ENCODE measurements at places on chromosomes 4 and X. TPM values are rescaled to one million over a fixed set of nuclear protein-coding genes. Genes with fewer than 3 reads are reported as not detected.
A peak's percentile ranks its signal among the peaks of the same experiment; 100 is the strongest.

DNA sequence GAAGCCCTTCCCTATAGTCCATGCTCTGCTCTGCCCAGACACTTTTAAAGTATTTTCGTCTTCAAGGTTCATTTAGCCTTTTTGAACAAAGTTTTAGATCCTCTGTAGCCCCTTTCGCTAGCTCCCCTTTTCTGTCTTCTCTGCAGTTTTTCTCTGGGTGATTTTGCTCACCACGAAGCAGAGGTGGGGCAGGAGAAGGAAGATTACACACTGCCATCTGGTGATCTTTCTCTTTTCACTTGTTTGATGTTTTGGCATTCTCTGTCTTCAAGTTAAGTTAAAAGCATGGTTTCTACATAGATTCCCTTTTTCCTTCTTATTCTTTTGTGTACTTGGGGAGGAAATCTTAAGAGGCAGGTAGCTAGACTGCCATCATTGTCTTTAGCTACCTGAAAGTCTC is 43.9 kb downstream of the CC2D2A start:
- no peak overlapping the region for H3K4me3 ChIP-seq
- no peaks in the 10 kb centered on the region for H3K27me3 ChIP-seq
- H3K27ac ChIP-seq: no peak overlapping the region

The NDNF gene
- 11.6 TPM for total RNA-seq

The CEP135 gene
- 4.0 TPM for total RNA-seq

GRCh38 chr4:39045827-39046221 is 13.6 kb upstream of the TMEM156 start:
- H3K4me3 ChIP-seq: peak overlapping the region; percentile 97
- H3K27ac ChIP-seq: peak overlapping the region; percentile 94
- H3K4me1 ChIP-seq: peaks cover 67% of the 10 kb centered on the region
- no peak for DNase-seq
- no peaks in the 10 kb centered on the region for H3K36me3 ChIP-seq
- H3K27me3 ChIP-seq: no peaks in the 10 kb centered on the region

DNA sequence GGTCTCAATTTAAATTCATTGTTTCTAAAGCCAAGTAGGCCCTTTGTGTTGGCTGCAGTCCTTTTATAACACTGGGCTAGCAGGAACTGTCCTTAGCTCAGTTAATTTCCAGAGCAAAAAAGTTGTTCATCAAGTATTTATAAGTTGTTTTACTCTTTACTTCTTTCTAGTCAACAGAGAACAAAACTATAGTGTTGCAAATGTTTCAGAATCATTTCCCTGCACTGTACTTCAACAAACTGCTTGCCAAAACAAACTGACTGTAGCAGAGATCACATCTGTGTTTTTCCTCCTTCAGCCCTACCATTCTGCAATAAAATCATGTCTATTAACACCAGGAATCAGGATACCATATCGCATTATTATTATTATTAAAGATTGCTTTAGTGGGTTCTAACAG is 168.5 kb upstream of the SH3RF1 start:
- no peak for DNase-seq
- peaks cover 4% of the 10 kb centered on the region for H3K36me3 ChIP-seq
- H3K4me3 ChIP-seq: no peak overlapping the region
- peaks cover 8% of the 10 kb centered on the region for H3K4me1 ChIP-seq
- H3K27me3 ChIP-seq: no peaks in the 10 kb centered on the region

- no peak overlapping the region for H3K27ac ChIP-seq
- H3K4me1 ChIP-seq: peaks cover 4% of the 10 kb centered on the region
- peaks cover 1% of the 10 kb centered on the region for H3K27me3 ChIP-seq
- no peak for DNase-seq
- H3K36me3 ChIP-seq: no peaks in the 10 kb centered on the region
These were observed 5.3 kb downstream of the SOWAHB start for GRCh38 chr4:76892601-76893000.

The EDA2R gene
- 5.2 TPM for total RNA-seq

The NBDY gene
- total RNA-seq: 11.8 TPM

The DCHS2 gene
- total RNA-seq: 3.0 TPM

DNA sequence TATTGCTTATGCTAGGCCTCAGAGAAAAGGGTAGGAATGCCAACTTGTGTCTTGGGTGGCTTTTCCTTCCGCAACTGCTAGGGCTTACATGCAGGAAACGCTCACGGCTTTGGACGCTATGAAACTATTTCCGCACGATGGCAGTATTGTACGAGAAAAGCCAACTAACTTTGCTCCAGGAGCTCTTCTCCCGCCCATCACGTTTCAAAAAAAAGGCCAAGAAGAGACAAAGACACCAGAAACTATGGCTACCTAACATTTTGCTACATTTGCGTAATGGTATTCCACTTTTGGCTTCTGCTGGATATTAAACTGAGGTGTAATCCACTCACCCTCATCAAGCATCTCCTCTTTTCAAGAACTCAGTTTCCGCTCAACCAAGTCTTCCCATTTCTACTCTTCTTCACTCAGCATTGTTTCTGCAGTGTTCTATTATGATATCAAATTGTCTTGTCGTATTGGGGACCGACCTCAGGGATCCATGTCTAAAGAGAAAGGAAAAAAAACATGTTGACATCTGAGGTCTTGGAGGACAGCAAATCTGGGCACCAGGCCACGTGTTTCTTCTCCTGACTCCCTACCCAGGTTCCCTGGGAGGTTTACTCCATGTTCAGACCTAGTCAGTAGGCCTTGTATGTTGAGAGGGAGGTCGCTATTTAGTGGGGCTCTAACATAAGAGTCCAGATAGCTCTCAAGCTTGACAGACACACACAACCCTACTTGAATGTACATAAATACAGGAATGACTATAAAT is 239.4 kb upstream of the STK26 start:
- no peaks in the 10 kb centered on the region for H3K4me1 ChIP-seq
- H3K27me3 ChIP-seq: no peaks in the 10 kb centered on the region
- H3K27ac ChIP-seq: no peak overlapping the region
- DNase-seq: no peak
- no peaks in the 10 kb centered on the region for H3K36me3 ChIP-seq

DNA sequence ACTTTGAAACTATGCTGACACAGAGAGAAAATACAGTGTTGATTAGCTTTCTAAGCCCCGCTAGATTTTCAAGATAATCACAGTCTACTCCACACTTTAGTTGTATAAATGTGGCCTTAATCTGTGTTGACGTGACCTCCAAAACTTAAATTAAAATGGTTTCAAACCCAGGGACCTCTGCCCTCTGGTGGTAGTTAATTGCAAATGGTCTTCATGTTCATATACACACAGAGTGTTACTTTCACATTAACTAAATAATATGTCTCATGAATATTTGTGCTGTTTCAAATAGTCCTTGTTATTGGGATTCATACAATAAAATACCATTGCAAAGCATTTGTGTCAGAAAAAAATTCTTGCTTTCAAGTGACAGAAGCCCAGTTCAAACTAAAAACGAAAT is 64.3 kb downstream of the TASL start:
- no peak overlapping the region for H3K27ac ChIP-seq
- H3K36me3 ChIP-seq: no peaks in the 10 kb centered on the region
- H3K27me3 ChIP-seq: no peaks in the 10 kb centered on the region
- no peak overlapping the region for H3K4me3 ChIP-seq
- H3K4me1 ChIP-seq: no peaks in the 10 kb centered on the region

The ARSJ gene
- total RNA-seq: 26.0 TPM

GRCh38 chr4:150875367-150875766 is 139.7 kb downstream of the LRBA start:
- H3K4me1 ChIP-seq: no peaks in the 10 kb centered on the region
- H3K4me3 ChIP-seq: no peak overlapping the region
- no peaks in the 10 kb centered on the region for H3K36me3 ChIP-seq
- H3K27ac ChIP-seq: no peak overlapping the region
- no peaks in the 10 kb centered on the region for H3K27me3 ChIP-seq
- DNase-seq: no peak

GRCh38 chr4:84503495-84504437 is 4.7 kb upstream of the NKX6-1 start:
- peaks cover 12% of the 10 kb centered on the region for H3K4me1 ChIP-seq
- no peak for DNase-seq
- H3K27ac ChIP-seq: peak overlapping the region; percentile 96
- no peaks in the 10 kb centered on the region for H3K36me3 ChIP-seq
- H3K27me3 ChIP-seq: peaks cover 46% of the 10 kb centered on the region

- H3K27me3 ChIP-seq: no peaks in the 10 kb centered on the region
- no peak for DNase-seq
- H3K4me1 ChIP-seq: peaks cover 46% of the 10 kb centered on the region
- no peak overlapping the region for H3K27ac ChIP-seq
These were observed 313.0 kb downstream of the ARHGAP10 start for GRCh38 chr4:148044912-148045352.

GRCh38 chr4:11628093-11628725 is 199.5 kb upstream of the HS3ST1 start:
- DNase-seq: no peak
- no peak overlapping the region for H3K4me3 ChIP-seq
- no peaks in the 10 kb centered on the region for H3K4me1 ChIP-seq
- H3K36me3 ChIP-seq: no peaks in the 10 kb centered on the region
- no peak overlapping the region for H3K27ac ChIP-seq
- no peaks in the 10 kb centered on the region for H3K27me3 ChIP-seq

DNA sequence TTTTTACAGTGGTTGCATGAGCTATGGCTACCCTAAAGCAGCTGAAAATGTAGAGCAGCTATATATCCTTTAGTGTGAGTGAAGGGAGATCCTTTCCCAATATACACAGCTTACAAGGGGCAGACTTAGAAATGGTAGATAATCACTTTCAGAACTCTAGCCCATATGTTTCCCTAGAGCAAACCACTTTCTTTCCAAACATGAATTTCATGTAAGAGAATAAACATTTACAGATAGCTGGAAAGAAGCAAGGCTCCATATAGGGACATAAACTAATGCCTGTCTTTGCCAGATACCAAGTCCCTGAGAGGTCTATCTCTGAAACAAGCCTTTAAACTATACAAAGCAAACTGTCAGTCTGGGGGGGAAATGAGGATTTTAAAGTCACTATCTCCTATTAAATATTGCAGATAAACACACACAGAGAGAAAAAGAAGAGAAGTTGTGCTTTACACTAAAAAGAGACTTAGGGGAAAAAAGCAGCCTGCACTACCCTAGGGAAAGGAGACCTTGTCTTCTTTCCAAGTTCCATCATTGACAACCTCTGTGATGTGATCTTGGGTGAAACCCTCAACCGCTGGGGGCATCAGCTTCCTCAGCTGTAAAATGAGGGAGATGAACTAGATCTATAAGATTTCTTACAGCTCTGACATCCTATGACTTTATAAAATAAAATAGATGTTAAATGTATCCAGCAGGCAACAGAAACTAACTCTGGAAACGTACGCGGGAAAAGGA is 73.6 kb downstream of the TMEM156 start:
- H3K27ac ChIP-seq: no peak overlapping the region
- no peaks in the 10 kb centered on the region for H3K36me3 ChIP-seq
- no peak for DNase-seq
- peaks cover 29% of the 10 kb centered on the region for H3K4me1 ChIP-seq
- H3K4me3 ChIP-seq: no peak overlapping the region

DNA sequence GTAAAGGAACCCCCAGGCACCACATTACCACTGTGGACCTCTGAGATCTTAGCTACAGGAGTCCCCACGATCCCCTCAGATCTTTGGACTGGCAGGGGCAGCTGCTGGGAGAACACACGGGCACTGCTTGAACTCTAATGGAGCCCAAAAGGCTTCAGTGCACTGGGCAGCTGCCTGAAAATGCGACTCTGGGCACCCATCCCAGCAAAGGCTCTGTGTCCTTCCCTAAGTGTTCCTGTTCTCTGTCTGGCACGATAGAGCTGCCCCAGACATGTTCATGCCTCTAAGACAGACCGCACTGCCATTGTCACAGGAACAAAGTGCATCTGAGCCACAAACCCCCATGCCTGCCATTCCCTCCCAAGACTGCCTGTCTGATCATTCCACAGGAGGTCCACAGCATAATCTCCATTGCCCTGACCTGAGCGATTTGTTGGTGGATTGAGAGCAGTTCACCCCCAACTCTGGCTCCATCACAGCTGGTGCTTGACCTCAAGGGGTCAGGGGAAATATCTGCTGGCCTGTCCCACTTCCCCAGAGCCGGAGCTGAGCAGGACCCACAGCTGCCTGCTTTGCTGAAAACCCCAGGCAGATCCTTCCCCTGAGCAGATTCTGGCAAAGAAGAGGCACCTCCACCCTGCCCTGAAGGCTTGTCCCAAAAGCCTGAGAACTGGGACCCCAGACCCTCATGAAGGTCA is 436.0 kb upstream of the INTU start:
- no peak overlapping the region for H3K4me3 ChIP-seq
- no peaks in the 10 kb centered on the region for H3K36me3 ChIP-seq
- no peaks in the 10 kb centered on the region for H3K27me3 ChIP-seq
- no peak for DNase-seq
- peaks cover 9% of the 10 kb centered on the region for H3K4me1 ChIP-seq
